PC-9 (cell line): ENCODE measurements at places on chromosomes 16 and 17. TPM values are rescaled to one million over a fixed set of nuclear protein-coding genes. Genes with fewer than 3 reads are reported as not detected.

KRTAP1-1 gene
- not detected in 2 replicates for total RNA-seq

RND2 gene
- 0.26 and 0.43 TPM in 2 replicates for total RNA-seq

TBC1D3E gene
- not detected in 2 replicates for total RNA-seq

PRAC1 gene
- not detected in 2 replicates for total RNA-seq

TSPOAP1 gene
- total RNA-seq: 0.15 and 0.18 TPM in 2 replicates

CTRB1 gene
- not detected in 2 replicates for total RNA-seq

CD7 gene
- 0.48 and 0.68 TPM in 2 replicates for total RNA-seq

PHB1 gene
- total RNA-seq: 197 and 244 TPM in 2 replicates

PIK3R5 gene
- not detected in 2 replicates for total RNA-seq

TOP2A gene
- total RNA-seq: 156 and 235 TPM in 2 replicates

SHISA6 gene
- total RNA-seq: not detected in 2 replicates

GPR139 gene
- total RNA-seq: not detected in 2 replicates

CTRB2 gene
- total RNA-seq: not detected in 2 replicates

DOK4 gene
- 27.4 and 38.7 TPM in 2 replicates for total RNA-seq

LRRC37A gene
- 1.3 and 1.8 TPM in 2 replicates for total RNA-seq

HERPUD1 gene
- 23.5 and 35.3 TPM in 2 replicates for total RNA-seq

CHST4 gene
- 2.4 and 3.1 TPM in 2 replicates for total RNA-seq

CCL5 gene
- not detected in 2 replicates for total RNA-seq

ZP2 gene
- not detected in 2 replicates for total RNA-seq

GPR142 gene
- not detected in 2 replicates for total RNA-seq

SLFN12L gene
- not detected in 2 replicates for total RNA-seq

SLC2A4 gene
- total RNA-seq: 1.5 and 1.6 TPM in 2 replicates

EVI2A gene
- not detected in 2 replicates for total RNA-seq

CA5A gene
- 0.05 and 0.26 TPM in 2 replicates for total RNA-seq

WSCD1 gene
- not detected in 2 replicates for total RNA-seq

BAIAP3 gene
- total RNA-seq: 35.0 and 47.3 TPM in 2 replicates

GP2 gene
- not detected in 2 replicates for total RNA-seq

PRDM7 gene
- total RNA-seq: not detected in 2 replicates

SPHK1 gene
- total RNA-seq: 5.5 and 9.3 TPM in 2 replicates

TUFM gene
- total RNA-seq: 342 and 448 TPM in 2 replicates

TBC1D3C gene
- 0.31 TPM in 1 of 2 replicates, not detected in the other for total RNA-seq

CHST5 gene
- total RNA-seq: 0.25 and 1.3 TPM in 2 replicates

RASD1 gene
- 1.0 and 1.2 TPM in 2 replicates for total RNA-seq

ABCA9 gene
- total RNA-seq: not detected in 2 replicates

ARL5C gene
- not detected in 2 replicates for total RNA-seq

NLE1 gene
- total RNA-seq: 16.4 and 20.8 TPM in 2 replicates

ERN2 gene
- total RNA-seq: 3.4 and 3.9 TPM in 2 replicates

TMEM238L gene
- not detected in 2 replicates for total RNA-seq

DHRS7C gene
- not detected in 2 replicates for total RNA-seq

CCL3 gene
- not detected in 2 replicates for total RNA-seq

MYH2 gene
- total RNA-seq: not detected in 2 replicates

HP gene
- total RNA-seq: not detected in 2 replicates

C17orf100 gene
- total RNA-seq: 2.3 and 4.4 TPM in 2 replicates
